ENCODE measurements at places on chromosomes 5 and 9.

DNA sequence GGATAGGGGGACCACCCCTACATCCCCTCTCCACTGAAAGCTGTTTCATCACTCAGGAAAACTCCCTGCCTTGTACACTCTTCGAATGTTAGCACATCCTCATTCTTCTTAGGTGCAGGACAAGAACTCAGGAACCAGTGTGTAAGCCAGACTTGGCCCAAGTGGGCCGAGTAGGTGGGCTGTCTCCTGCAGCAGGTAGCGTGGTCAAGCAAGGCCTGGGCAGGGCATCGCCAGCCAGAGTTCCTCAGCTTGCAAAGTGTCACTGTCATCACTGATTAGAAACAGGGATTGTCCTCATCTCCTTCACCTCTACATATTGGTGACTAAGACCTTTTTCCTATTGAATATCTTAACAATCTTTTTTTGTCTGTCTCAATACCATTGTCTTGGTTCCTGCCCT lies 22.3 kb downstream of the SMIM15 start:
- DNase-seq: no peak

- DNase-seq: no peak
Measured at GRCh38 chr5:53607886-53608285, 47.4 kb downstream of the NDUFS4 start.

DNA sequence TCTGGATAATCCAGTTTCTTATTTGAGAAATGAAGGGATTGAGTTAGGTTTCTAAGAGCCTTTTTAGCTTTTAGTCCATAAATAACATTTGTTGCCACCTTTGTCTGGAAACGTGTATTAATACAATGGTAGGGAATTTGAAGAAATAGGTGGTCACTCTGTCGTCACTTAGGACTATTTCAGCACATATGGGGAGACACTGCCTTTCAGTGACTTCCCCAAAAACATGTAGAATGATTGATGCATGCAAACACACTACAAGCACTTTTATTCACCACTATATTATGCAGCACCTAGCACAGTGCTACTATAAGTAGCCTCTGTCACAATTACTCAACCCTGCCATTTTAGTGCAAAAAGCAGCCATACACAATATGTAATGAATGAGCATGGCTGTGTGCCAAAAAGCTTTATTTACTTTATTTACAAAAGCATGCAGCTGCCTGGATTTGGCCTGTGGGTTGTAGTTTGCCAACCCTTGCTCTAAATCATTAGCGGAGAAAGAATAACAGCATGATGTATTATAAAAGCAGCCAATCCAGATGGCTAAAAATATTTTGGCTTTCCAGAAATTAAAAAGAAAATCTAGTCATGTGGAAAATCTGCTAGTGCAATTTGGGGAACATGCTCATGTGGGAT lies 154.2 kb upstream of the HMHB1 start:
- no peak for DNase-seq

GRCh38 chr5:113487781-113488644 lies at the start of gene MCC:
Gene MCC (minus strand): TSS chr5:113488453.
- peak; percentile 62 for DNase-seq

DNA sequence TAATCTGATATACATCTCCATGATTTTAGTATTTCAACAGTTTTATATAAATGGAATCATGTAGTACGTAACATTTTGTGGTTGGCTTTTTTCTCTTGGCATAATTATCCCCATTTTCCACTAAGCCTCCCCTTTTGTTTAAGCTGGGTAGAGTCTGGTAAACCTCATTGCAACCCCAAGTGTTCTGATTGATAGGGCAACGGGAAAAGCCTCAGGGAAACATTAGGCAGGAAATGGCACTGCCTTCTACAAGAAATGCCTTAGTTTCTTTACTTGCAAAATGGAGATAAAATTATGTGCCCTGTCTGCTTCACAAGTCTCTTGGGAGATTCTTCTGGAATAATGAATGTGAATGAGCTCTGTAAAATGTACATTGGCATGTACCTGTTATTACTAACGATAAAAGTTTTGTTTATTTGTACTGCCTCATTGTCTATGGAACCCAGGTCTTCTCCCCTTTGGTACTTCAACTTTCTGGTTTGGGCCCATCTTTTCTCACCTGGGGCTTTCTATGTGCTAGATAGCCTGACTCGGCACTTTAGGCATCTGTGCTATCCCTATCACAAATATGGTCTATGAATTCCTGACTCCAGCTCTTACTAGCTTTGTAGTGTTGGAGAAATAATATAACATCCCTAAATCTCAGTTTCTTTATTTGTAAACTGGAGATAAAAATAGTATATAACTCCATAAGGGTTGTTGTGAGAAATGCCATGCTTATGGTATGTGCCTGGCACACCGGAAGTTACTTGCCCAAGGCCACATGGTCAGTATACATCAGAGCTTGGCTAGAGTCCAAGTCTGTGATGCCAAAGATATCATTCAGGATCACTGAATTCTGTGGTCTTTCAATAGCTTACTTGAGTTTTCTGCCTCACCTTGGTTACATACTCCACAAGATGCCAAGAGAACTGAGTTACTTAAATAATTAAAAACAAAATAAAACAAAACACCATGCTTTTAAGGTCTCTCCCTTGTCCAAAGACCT lies 48.2 kb upstream of the ZNF169 start:
- DNase-seq: no peak

GRCh38 chr9:15220658-15221318 lies 86.2 kb downstream of the TTC39B start:
- DNase-seq: no peak

GRCh38 chr5:56233230-56233629 lies at the start of gene ANKRD55:
Gene ANKRD55 (minus strand): TSS chr5:56233330. CDS start chr5:56232913, 417 bp downstream.
- no peak for DNase-seq

GRCh38 chr9:76980566-76980965 lies 38.9 kb upstream of the FOXB2 start:
- no peak for DNase-seq

DNA sequence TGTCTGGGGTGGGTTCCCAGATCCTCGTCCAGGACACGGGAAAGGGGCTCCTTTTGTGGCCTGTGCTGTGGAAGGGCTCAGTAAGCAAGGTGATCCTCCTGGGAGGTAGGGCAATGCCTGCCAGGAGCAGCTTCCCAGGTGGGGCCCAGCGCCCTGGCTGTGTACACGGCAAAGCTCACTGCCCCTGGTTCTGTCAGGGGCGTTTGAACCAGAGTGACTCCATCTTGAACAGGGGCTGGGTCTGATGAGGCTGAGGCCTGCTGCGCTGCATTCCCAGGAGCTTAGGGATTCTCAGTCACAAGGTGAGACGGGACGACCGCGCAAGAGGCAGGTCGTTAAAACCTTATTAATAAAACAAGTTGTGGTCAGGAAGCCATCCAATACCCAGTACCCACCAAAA lies 19.9 kb upstream of the SLC12A7 start:
- DNase-seq: no peak

All from large intestine (tissue), 12 donors.